ENCODE measurements at places on chromosomes 16 and 17. TPM values are rescaled to one million over a fixed set of nuclear protein-coding genes. Genes with fewer than 3 reads are reported as not detected.

Gene PTX4
- total RNA-seq, result not detected

Gene CCL1
- total RNA-seq, result not detected

Gene CASKIN1
- not detected for total RNA-seq

DNA sequence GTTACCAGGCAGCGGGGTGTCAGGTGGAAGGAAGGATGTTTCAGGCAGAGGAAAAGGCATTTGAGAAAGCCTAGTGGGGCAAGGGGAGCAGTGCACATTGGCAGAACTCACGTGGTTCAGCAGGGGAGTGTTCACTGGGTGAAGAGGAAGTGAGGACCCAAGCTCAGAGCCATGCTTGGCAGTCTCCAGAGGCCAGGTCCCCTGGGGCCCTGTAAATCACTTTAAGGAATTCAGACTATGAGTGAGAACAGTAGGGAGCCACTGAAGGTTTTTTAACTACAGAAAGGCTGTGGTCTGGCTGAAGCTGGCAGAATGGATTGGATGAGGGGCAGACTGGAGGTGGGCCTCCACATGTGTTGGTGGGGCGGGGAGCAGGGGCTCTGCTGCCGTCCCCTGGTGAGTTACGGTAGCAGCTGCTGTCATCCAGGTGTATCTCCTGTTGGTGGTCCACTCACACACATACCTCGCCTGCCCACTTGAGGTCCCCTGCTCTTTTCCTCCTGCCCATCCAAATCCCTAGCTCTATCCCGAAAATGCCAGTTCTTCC lies 5.1 kb downstream of the CLEC16A start:
- no peak for DNase-seq

GRCh38 chr16:19844945-19845641 lies 39.6 kb downstream of the GPRC5B start:
- no peak for DNase-seq
